ENCODE measurements at places on chromosomes 2 and 18. TPM values are rescaled to one million over a fixed set of nuclear protein-coding genes. Genes with fewer than 3 reads are reported as not detected.

DNA sequence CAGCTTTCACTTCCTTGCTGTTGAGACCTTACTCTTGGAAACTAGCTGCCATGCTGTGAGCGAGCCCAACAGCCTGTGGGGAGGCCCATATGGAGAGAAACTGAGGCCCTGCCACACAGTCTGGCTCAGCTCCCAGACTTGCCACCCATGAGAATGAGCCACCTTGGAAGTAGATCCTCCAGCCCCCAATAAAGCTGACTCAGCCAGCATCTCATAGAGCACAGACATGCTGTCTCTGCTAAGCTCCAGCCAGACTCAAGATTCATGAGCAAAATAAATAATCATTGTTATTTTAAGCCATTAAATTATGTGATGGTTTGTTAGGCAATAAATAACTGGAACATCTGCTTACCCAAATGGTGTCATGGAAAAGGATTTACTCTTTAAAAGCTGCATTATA is 53.6 kb upstream of the DDX18 start:
- no peak for DNase-seq

DNA sequence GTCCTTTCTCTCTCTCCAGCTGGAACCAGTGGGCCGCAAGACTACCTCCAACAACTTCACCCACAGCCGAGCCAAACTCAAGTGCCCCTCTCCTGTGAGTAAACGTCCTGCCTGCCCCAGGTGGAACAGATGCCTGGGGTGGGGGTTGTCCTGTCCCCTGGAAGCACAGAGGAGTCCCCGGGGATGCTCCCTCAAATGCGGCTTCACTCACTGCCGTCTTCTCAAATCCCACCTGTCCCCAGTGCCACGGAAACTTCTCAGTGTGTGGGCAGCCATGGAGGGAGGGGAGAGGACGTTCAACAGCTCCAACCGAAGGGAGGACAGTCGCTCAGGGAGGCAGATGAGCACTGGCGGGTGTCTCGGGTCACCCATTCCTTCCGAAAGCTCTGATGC is 110.7 kb upstream of the PPP1CB start:
- no peak for DNase-seq

DNA sequence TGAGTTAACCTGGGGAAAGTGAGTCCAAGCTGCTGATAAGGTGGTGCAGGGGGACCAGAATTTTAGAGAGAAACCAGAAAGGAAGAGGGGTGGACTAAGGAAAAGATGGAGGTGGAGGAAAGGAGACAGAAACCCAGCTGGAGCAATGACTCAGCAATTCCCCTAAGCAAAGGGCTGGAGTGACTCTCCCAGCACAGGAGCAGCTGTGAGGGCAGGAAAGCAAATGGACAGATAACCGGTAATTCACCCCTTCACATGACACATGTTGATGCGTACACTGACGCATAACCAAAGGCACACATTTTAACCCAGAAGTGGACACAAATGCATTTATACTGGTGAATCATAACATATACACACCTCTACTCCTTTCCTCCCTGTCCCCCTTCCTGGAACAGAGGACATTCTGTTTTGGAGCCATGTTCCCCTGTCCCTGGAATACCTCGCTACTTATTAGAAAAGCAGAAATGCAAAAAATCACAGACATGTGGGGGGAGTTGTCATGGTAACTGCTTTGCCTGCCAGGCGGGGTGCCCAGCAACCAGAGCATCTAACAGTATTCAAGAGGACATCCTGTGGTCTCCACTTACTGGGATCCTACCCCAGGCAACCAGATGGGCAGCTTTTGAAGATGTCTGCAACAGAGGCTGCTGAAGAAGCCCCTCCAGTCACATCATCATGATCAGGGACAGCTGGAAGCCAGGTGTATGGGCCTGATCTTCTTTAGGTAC is 4.7 kb downstream of the CDK5R2 start:
- no peak for DNase-seq

PPIL3 gene
- 79.4 TPM for polyA plus RNA-seq

NXPH2 gene
- polyA plus RNA-seq = 5.6 TPM

ZDBF2 gene
- 12.4 TPM for polyA plus RNA-seq
